SK-N-SH treated with all-trans-retinoic acid at 6 μM for 48 hours (cell line): ENCODE measurements at places on chromosomes 3 and 15.

DNA sequence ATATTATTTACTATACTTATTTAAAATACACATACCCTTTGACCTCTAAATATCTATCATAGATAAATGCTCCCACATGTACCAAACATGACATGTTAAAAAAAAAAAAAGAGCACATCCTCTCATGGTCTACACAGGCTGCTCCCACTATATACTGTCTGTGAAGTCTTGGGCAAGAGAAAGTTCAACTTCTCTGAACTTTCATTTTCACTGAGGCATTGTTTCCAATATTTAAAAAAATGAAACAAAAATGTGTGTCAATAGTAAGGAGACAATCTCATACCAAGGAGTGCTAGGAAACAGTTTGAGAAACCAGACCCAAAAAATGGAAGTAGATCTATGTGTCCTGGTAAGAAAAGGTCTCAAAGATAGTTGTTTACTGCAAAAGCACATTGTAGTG, 29.3 kb downstream of the SLC4A7 start:
- no peak for ATAC-seq

GRCh38 chr15:99343208-99343607, 91.9 kb downstream of the LRRC28 start:
- ATAC-seq: no peak

- no peak for ATAC-seq
Observed at GRCh38 chr3:195916291-195916690, 7.9 kb upstream of the TNK2 start.

DNA sequence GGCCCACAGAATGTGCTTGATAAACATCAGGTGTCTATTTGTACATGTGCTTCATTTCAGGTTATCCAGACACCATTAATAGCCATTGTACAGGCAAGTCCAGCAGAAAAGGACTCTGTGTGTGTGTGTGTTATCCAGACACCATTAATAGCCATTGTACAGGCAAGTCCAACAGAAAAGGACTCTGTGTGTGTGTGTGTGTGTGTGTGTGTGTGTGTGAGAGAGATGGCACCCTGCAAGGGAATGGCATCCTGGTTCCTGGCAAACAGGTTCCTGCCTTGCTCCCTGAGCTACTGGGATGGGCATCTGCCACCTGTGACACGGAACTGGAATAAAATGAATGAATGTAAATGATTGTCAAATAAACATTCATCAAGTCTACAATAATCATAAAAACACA, 11.7 kb downstream of the SUCLG2 start:
- ATAC-seq: no peak

DNA sequence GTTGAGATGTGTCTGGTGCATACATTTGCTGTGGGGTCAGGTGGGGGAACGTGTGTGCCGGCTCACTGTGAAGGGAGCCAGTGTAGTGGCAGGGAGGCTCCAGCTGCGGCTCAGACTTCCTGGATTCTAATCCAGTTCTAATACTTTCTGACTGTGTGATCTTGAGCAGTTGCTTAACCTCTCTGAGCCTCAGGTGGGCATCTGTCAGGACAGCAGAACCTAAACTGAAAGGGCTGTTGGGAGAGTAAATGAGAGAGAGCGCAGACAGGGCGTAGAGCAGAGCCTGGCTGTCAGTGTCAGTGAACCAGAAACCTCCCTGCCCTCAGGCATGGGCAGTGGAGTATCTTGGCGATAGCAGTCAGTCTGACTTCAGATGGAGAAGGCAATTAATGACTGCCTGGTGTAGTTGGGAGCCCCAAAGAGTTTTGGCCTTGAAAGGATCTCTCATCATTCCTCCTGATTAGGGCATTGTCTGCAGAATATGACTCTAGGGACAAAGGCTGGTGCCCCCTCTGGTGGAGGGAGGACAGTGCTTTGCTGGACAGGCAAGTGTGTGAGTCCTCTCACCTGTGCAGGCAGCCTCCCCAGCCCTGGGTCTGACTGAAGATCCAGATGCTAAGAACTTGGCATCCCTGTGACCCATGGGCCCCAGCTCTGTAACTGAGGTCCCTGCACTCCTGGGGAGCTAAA, 9.6 kb downstream of the KBTBD13 start:
- ATAC-seq: peak; percentile 82

DNA sequence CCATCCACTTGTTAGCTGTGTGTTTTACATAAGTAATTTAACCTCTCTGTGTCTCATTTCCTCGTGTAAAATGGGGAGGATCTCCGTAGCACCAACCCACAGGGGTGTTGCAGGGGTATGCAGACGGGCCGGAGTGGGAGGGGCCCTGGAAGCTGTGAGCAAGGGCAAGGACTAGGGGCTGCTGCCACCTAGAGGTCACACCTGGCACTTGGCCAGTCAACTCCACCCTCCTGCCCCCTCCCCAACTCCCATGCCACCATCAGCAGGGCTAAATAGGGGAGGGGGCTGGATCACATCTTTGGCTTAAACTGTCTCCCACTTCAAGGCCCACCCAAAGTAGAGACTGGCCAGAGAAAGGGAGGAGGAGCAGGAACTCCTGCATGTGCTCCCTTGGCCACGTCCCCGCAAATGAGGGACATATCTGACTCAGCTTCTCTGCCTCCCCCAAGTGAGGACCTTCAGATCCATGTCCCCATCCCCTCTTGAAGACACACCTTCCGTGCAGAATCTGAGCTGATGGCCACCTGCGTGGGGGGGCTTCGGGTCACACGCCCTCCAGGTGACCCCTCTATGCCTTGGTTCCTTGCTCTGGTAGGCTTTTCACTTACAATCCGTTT, 2.6 kb downstream of the CCDC9B start:
- ATAC-seq: peak; percentile 17; the same call in 2 of the 3 replicates

DNA sequence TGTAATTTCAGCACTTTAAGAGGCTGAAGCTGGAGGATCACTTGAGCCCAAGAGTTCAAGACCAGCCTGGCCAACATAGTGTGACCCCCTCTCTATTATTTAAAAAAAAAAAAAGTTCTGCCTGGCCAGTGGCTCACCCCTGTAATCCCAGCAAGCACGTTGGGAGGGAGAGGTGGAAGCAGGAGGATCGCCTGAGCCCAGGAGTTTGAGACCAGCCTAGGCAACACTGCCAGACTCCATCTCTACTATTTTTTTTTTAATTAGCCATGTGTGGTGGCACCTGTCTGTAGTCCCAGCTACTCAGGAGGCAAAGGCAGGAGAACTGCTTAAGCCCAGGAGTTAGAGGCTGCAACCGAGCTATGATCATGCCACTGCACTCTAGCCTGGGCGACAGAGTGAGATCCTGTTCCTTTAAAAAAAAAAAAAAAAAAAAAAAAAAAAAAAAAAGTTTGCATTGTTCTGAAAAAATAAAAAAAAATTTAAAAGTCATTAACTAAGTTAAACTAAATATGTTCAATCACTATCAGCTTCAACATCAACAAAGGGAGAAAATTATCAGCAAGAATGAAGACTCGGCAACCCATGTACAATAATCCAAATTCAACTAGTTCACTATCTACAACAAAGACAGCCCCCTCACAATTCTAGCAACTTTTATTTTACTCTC, 1.9 kb downstream of the RAF1 start:
- no peak for ATAC-seq

DNA sequence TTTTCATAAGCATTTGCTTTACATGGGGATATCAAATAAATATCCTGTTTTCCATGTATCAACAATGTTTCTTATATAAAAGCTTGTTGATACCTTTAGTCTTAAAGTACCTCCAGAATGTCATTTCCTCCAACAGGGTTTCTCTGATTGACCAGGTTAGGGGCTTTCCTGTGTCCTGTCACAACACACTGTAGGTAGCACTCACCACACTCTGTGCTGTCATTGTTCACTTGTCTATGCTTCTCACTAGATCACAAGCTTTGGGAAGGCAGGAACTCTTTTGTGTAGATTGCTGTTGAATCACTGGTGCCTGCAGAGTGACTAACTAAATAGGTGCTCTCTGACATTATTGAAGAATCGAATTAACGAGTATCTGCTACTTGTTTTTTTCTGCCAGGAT, 49.8 kb downstream of the USP50 start:
- no peak for ATAC-seq

DNA sequence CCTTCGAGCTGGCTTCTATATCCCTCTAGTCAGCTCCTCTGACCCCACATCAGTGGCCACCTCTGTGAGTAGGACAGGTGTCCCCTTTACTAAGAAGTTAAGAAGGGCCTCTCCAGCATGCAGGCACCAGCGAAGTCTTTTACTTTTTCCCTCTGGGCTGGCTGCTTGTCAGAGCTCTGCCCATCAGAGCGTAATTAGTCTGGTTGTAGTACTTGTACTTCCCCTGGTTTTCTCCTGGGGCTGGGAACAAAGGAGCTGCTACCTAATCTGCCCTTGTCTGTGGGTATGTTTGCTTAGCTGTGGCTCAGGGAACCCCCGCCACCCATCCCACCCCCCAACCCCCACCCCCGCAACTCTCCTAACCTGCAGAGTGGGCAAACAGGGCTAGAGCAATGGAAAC, 27.4 kb upstream of the ALPK3 start:
- ATAC-seq: no peak
